ENCODE measurements at places on chromosomes 7 and 10.

DNA sequence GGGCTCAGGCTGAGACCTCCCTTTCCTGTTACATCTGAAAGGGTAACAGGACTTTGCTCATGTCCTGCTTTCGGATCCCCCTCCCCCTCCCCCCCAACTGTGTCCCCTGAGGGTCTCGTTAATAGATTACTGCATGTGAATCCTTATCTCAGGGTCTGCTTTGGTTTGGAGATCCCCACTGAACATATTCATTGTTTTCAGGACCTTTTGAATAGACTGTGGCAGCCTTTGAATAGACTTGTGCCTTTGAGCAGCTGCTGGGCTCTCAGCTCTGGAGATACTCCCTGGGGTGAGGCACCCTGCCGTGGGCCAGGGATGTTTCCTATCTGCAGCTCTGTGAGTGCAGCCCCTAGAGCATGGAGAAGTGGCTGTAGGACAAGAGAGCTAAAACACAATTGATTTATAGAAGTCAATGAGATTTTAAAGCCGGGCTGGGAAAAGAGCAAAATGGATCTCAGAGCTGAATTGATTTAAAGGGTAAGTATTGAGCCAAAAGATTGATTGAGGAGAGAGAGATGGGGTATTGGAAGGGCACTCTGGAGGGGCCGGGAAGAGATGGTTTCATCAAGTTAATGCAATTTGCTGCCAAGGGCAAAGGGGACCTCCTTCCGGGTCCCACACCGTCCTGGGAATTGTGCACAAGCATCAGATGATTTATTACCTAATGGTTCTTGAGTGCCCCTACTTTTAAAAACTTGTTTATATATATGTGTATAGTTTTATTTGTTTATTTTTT lies 9.9 kb downstream of the ARHGAP22 start:
- no peak for DNase-seq

DNA sequence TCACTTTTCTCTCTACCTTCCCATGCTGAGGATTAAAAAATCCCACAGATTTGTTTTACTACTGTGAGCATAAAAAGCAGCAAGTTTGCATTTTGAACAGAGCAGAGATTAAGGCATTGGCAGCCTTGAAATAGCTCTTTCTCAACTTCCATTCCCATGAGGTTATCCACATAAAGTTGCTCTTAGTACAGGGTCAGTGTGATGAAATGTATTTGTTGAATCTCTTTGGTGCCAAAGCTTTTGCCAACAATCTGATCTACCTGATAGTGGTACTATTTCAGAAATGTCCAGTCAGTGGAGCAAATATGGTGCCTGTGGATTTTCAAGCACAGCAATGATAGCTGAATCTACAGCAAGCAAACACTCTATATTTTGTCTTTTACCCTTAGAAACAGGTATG lies 254.8 kb downstream of the INHBA start:
- no peak for DNase-seq

- DNase-seq, result no peak
Observed at GRCh38 chr10:66322777-66323176, 603.1 kb upstream of the LRRTM3 start.

DNA sequence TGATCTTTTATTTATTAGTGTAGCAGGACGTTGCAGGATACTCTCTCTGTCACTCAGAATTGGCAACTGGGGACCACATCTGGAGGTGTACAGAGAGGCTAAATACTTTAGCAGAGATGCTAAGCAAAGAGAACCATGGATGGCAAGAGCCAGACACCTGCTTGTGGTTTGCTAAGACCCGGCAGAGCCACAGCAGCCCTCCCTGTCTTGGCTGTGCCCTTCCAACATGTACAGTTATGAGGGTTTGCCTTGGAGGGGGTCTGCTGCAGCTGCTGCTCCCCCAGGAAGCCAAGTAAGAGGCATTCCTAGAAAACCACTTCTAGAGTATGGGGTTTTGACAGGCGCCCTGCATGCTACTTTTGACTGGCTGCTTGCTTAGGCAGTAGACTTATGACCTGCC lies 5.1 kb downstream of the NPVF start:
- DNase-seq, result no peak
